NCI-H2081 (cell line): ENCODE measurements at places on chromosomes 11 and 22.

DNA sequence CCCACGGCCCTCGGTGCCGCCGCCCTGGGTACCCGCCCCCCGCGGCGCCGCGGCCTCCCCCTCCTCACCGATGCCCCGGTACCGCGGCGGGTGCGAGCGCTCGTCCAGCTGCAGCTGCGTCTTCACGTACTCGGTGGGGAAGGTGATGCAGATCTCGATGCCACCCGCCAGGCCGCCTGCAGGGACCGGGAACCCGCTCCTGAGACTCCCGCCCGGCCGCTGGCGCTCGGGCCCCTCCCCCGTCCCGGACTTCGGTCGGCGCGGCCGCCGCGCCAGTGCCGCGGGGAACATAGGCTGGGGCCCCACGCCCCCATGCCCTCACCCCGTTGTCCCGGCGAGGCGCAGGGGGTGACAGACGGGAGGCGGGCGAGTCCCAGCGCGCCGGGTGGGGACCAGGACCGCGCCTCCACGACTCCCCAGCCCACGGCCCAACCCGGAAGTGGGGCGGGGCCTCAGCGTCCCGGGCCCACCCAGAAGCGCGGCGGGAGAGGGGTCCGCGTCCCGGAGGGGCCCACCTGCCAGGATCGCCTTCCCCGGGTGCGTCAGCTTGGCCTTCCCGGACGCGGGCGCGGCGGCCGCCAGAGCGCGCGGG, 375 bp downstream of the SLC25A1 start:
- DNase-seq, result no peak

GRCh38 chr11:128219731-128220120, 367.6 kb downstream of the ETS1 start:
- no peak for DNase-seq

DNA sequence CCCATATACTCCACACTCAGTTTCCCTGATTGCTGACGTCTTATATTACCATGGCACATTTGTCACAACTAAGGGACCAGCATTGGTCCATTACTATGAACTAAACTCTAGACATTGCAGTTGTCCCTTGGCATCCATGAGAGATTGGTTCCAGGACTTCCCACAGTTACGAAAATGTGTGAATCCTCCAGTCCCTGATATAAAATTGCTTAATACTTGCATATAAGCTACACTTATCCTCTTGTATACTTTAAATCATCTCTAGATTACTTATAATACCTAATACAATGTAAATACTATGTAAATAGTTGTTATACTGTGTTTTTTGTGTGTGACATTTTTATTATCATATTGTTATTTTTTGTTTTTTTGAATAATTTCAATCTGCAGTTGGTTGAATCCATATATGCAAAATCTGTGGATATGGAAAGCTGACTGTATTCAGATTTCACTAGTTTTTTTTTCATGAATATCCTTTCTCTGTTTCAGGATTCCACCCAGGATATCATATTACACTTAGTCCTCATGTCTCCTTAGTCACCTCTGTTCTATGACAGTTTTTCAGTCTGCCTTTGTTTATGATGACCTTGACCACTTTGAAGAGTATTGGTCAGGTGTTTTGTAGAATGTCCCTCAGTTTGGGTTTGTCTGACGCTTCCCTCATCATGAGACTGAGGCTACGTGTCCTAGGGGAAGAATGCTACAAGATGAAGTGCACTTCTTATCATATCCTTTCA, 55.3 kb downstream of the INSC start:
- no peak for DNase-seq

- no peak for DNase-seq
Observed at GRCh38 chr11:134536219-134536618, 124.2 kb upstream of the B3GAT1 start.

- DNase-seq, result no peak
Observed at GRCh38 chr22:48161298-48161697, 1398.8 kb downstream of the TBC1D22A start.

- DNase-seq, result no peak
Observed at GRCh38 chr22:49521787-49522224, 305.9 kb downstream of the BRD1 start.

GRCh38 chr22:27258616-27259172, 542.9 kb downstream of the MN1 start:
- no peak for DNase-seq
